ENCODE measurements at places on chromosomes 3 and 15.

GRCh38 chr3:21407743-21408142 is 343.3 kb downstream of the ZNF385D start:
- no peak for DNase-seq

DNA sequence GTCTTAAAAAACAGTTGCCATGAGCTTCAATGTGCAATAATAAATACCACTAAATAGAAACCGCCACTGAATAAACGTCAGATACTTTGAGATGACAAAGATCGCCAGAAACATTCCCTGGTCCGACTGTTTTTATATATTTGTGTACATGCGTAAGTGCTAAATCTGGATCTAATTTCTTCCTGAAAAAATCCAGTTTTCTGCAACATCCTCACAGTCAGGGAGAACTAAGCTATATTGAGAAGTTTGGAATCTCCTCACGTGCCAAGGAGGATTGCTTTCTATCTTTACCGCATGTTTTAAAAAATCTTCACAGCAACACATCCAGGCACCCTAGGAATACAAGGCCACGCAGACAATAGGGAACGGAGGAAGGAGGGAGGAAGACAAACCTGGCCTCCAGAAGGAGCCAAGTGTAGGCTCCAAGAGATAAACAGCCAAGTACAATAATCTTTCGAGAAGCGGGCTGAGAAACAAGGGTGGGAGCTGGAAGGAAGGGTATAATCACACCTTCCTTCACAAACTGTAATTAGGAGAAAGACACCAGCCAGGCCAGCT is 5.7 kb downstream of the VGLL4 start:
- no peak for DNase-seq

GRCh38 chr3:153052096-153052460 is 109.9 kb upstream of the RAP2B start:
- DNase-seq, result no peak

DNA sequence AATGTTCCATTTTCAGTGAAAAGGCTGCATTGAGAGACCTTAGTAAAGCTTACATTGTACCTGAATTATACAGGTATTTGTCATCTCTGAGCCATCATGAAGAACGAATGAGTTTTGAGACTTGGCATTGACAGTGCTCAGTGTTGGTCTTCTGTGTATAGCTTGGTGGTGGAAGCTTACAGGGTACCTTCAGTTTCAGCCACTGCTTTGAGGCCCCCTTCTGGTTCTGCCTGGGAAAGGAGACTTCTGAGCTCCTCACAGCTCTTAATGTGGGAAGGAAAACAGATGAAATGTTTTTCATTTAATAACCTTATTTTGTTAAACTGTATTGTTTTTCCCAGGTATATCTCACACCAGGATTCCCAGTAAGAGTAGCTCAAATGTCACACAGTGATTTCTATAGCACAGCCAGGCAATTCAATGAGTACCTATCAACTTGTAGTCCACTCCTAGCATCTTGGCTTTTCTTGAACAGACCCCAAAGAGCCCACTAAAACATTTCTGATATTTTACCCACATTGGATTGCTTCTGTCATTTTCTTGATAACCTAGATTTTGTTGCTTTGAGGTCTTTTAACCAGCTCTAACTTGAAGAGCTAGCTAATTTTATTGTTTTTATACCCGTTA is 5.6 kb downstream of the SERPINI1 start:
- peak; percentile 12 for DNase-seq

- DNase-seq, result no peak
Measured at GRCh38 chr3:45776301-45776595, 20.1 kb downstream of the SLC6A20 start.

DNA sequence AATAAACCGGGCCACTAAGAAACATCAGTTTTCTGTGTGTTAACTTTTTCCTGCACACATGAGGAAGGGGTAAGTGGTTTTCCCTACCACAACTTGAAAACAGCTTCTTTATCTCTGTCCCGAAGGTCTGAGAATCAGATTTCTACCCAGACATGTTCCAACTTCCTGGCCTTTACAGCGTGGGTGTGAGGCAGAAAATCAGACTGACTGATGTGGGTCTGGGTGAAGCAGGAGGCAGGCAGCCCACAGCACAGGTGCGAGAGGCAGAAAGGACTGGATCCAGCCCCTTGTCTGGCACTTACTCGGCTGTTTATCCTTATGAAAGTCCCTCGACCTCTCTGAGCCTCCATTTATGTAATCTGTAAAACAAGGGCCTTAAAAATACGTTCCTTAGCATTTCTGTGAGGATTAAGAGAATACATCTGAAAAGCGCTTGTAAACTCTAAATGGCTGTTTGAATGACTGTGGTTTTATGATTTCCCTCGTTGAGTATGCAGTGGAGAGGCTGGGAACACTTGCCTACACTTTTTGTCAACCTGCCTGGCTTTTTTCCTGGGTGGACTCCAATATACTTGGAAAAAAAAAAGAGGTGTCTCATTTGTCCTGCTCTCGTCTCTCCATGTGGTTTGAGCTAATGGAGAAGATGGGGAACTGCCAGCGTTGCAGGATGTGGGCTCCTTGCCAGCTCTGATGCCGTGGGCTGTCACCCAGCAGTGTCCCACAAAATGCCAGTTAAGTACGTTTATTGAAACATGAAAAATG is 3.1 kb downstream of the AGBL1 start:
- peak; percentile 3 for DNase-seq

DNA sequence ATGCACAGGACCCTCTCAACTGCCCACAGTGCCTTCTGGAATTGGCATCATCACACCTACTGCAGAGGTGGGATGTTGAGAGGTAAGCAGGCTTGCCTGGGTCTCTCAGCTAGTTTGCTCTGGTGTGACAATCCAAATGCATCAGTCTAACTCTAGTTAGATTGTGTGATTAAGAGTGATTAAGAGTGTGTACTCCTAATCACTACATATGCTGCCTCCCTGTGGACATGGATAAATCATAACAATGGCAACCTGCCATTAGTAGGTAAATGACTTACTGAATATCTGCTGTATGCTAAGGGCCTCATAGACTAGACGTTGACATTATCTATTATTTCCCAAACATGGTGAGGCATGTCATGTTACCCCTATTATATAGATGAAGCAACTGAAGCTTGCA is 342.1 kb downstream of the OCA2 start:
- no peak for DNase-seq
